ENCODE measurements at places on chromosomes 4 and X.

GRCh38 chr4:112968451-112969159, 80.8 kb upstream of the ANK2 start:
- DNase-seq = no peak

DNA sequence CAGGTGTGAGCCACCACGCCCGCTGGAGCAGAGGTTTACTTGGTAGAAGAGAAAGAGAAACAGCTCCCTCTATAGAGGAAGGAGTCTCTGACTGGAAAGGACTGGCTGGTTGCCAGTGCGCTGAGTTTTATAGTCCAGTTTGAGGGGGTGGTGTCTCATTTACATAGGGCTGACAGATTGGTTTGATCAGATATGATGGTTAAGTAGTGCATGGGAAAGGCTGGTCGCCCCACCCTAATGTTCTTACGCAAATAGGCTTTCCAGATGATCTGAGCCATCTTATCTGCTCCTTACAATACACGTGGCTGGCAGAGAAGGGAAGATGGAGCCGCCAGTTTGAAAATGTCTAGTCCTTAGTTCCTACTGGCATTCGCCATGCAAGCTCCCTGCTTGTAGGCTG, 439.5 kb downstream of the NAF1 start:
- DNase-seq = no peak

- no peak for DNase-seq
Observed at GRCh38 chr4:176631611-176632010, 161.1 kb downstream of the VEGFC start.

- DNase-seq = no peak
Observed at GRCh38 chr4:3318561-3319021, 25.8 kb downstream of the RGS12 start.

- no peak for DNase-seq
Observed at GRCh38 chrX:10102046-10102704, 54.6 kb upstream of the CLCN4 start.

DNA sequence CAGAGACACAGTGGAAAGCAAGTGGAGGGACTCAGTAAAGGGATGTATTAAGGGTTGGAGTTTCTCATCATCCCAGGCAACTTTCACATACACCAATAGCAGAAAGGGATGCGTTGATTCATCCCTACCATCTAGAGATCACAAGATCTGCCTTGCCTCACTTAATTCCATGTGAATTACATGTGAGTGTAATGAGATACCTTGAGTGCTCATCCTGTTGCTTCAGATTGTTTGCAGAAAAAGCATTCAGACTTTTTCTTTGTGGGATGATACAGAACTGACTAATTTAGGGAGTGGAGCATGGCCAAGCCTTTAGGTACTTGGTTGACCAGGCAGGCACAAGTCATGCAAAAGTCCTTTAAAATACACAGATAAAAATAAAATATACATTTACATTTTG, 124.8 kb upstream of the SLIT2 start:
- no peak for DNase-seq

DNA sequence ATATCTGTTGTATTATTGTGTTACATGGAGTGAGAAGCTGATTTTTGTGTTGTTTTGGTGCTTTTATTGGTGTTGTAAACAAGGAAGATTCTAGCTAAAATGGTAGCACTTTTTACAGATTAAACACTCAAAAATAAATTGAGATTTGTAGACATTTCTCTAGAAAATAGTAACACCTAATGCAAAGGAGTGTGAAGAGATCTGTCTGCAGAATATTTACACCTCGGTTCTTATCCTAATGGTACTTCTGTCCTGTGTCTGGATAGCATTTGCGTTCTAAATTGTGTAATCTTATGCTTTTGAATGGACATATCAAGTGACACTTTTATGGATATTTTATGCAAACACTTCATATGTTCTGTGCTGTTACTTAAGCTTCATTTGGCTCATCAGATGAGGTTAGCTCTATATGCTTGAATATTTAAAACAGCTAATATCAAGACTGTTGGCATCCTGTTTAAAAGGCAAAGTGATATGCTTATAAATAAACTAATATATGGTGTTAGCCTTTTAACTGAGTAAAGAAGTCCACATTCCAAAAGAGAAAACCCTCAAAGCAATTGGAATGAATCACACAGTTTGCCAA, 6.0 kb downstream of the PCDH7 start:
- DNase-seq = no peak

DNA sequence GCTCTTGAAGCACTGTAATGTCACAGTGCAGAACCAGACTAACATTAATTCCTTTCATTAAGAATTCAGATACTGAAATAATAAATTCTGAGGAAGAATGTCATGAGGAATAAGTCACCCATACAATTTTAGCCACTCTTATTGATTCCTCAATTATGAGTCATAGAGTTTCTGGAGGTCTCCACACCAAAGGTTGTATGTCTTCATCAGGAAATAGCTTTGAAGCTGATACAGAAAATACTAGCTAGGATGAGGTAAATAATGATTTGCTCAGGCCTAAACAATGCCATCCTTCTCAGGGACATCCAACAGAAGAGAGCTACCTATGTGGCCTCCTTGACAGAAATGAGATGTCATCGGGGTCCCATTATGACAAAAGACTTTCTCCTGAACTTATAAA, 238.8 kb downstream of the OR13H1 start:
- DNase-seq = no peak

DNA sequence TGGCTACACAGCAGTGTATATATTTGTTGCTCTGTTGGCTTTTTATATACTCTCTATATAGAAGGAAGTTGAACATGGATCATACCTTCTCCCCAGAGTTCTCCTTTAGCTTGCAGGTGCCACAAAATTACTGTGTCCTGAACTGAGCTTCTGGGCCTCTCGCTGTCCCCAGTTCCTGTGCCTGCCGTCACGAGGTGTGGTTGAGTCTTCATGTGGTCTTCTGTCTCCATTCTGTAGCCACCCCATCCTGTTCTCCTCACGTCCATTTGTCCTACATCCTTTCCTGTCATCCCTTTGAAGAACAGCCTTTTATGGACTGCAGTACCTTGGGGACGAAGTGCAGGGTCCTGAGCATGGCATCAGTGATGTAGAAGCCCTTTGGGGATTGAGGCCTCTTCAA, 14.5 kb downstream of the TMEM131L start:
- DNase-seq = no peak

- DNase-seq = no peak
Observed at GRCh38 chr4:101005659-101006058, 341.7 kb downstream of the PPP3CA start.

- no peak for DNase-seq
Observed at GRCh38 chr4:145489556-145489955, 7.9 kb downstream of the SMAD1 start.

GRCh38 chr4:1265351-1265750, 16.4 kb upstream of the CTBP1 start:
- no peak for DNase-seq

DNA sequence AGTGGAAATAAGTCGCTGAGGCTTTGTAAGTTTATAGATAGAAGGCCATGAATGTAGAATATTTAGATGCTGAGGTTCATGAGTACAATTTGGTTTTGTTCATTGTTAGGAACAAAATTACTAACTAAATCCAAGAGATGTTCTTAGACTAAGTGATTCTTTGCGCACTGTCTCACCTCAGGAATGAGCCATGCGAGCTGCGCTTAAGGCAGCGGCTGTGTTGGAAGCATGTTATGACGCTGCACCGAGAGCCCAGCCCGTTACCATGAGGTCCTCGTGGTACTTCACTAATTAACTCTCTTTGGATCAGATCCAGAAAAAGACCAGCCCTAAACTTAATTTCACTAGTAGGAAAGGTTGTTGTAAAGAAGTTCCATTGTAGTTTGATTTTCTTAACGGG, 166.2 kb downstream of the RAPGEF2 start:
- DNase-seq = no peak

DNA sequence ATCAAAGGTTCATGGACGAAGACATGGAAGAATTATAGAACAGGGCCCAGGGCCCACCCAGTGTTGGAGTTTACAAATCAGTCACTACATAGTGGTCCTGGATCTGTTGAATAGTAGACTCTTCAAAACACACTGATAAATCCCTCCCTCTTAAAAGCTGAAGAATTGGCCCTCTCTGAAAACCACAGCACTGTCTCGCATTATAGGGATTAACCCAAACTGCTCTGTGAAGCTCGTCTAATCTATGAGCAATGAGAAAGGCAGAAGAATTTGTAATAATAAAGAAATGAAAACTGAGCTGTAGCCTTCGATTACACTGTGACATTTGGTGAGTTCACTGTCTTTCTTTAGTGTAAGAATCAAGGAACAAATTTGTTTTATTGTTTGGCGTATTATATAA, 92.5 kb upstream of the ZFP42 start:
- DNase-seq = no peak

DNA sequence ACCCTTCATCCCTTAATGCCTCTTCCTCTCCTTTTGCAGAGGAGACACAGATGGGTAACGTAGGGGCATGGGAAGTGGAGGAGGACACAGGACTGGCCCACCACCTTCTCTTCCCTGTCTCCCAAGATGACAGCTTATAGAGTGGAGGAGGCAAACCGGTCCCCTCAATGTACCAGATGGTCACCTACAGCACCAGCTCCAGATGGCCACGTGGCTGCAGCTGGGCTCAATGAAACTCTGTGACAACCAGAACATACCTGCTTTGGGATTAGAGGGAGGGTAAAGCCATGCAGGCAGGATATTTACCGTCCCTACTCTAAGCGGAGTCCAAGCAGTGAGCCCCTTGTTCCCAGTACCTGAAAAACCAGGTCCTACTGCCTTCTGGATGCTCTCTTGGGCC, 7.5 kb upstream of the KLHL15 start:
- DNase-seq = no peak

GRCh38 chr4:4693258-4693657, 151.4 kb upstream of the STX18 start:
- DNase-seq = no peak

GRCh38 chr4:120749445-120750151, 172.9 kb downstream of the PRDM5 start:
- DNase-seq = no peak

DNA sequence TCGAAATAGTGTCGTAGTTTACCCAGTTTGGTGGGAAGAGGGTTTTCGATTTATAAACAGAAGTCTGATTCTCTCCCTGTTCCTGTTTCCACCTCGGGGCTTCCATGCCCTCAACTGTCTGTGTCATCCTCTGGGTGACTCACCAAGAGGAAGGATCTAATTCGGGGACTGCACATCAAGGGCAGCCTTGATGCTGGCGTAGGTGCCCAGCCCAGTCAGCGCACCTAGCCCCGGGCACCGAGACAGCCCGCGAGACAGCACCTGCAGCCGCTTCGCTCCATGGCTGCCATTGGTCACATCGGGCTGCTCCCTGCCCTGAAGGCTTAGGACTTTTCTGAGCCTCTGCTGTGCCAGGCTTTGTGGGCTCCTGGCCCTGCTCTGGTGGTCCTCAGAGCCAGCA, 7.7 kb downstream of the ABCD1 start:
- no peak for DNase-seq

- DNase-seq = no peak
Observed at GRCh38 chr4:177573507-177573906, 131.3 kb upstream of the AGA start.

- no peak for DNase-seq
Observed at GRCh38 chr4:184616633-184617551, 32.4 kb downstream of the CASP3 start.

- no peak for DNase-seq
Observed at GRCh38 chr4:89751416-89751815, 85.5 kb downstream of the SNCA start.

DNA sequence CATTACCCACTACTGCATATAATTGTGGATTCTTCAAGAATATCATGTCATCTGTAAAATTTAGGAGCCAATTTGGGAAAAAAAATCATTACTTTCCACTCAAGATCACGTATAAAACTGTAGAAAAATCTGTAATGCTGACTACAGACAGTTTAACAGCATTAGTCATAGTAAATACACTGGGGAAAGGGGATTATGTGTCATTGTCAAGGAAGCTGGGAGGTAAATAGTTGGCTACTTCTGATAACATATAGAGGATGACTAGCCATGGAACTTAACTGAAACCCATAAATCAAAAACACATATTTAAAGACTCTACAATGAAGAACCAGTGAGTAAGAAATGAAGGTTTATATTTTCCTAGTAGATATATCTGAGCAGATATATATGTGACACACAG, 1666.4 kb upstream of the IGFBP7 start:
- no peak for DNase-seq

DNA sequence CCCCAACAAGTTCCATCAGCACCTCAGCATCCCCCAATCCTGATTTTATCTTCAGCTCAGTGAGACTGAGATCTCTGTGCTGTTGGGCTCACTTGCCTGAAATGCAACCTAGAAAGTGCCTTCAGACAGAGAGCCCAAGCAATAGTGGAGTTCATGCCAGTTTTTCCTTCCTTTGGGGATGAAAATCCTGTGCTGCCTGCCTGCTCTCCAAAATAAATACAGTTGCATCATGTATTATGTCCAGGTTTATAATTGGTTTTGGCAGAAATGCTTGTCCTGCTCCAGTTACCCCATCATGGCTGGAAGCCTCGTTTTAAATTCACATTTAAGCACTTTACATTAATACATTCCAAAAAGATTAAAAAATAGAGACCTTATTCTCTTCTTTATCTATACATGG, 1865.5 kb upstream of the TENM3 start:
- DNase-seq = no peak

GRCh38 chr4:139559089-139559479, 3.1 kb upstream of the SETD7 start:
- DNase-seq = no peak

GRCh38 chr4:122658818-122659295, 38.0 kb upstream of the IL21 start:
- DNase-seq = no peak

DNA sequence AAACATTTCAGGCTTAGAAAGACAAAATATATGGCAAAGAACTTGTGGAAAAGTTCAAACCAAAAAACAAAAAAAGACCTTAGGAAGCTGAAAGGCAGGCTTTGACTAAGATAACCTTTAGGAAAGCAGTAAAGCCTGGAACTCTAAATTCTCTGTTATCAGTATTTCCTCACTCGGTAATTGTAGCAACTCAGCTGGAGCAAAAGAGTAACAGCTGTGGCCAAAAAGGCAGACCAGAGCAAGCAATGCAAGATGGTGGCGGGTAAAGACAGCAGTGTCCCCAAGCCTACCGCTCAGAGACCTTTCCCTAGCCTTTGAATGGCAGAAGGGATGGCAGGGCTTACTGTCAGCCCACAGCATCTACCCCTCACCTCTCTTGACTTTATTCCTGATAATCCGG, 63.1 kb upstream of the KLHL13 start:
- no peak for DNase-seq

- DNase-seq = no peak
Observed at GRCh38 chr4:99629962-99630554, 27.6 kb downstream of the C4orf54 start.

DNA sequence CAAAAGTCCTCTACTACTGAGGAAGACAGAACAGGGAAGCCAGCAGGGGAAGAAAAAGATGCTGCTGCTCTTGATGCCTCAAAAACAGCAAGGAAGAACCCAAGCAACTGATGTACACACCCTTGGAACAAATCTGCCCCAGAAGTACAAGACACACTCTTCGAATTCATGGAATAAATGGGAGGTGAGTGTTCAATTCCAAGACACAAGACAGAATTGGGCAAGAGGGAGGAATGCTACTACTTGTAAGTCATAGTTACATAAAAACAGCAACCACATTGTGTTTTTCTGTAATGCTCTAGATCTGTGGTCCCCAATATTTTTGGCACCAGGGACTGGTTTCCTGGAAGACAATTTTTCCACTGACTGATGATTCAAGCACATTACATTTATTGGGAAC, 58.0 kb upstream of the H2AZ1 start:
- no peak for DNase-seq

All from stimulated activated CD8-positive, alpha-beta memory T cell treated with anti-CD3 and anti-CD28 coated beads, Interleukin-7, amount 100 ng/mL, for 48 hours (primary cell).